Stimulated activated CD8-positive, alpha-beta memory T cell treated with anti-CD3 and anti-CD28 coated beads, Interleukin-2, amount 100 ng/mL, for 1 hour (primary cell): ENCODE measurements at places on chromosomes 6 and 20.

- no peak for DNase-seq
Observed at GRCh38 chr6:33093855-33094254, 18.1 kb downstream of the HLA-DPB1 start.

GRCh38 chr6:109290143-109290931, 91.9 kb downstream of the CD164 start:
- no peak for DNase-seq

- DNase-seq: no peak
Observed at GRCh38 chr6:2242311-2242710, 3.1 kb downstream of the GMDS start.

DNA sequence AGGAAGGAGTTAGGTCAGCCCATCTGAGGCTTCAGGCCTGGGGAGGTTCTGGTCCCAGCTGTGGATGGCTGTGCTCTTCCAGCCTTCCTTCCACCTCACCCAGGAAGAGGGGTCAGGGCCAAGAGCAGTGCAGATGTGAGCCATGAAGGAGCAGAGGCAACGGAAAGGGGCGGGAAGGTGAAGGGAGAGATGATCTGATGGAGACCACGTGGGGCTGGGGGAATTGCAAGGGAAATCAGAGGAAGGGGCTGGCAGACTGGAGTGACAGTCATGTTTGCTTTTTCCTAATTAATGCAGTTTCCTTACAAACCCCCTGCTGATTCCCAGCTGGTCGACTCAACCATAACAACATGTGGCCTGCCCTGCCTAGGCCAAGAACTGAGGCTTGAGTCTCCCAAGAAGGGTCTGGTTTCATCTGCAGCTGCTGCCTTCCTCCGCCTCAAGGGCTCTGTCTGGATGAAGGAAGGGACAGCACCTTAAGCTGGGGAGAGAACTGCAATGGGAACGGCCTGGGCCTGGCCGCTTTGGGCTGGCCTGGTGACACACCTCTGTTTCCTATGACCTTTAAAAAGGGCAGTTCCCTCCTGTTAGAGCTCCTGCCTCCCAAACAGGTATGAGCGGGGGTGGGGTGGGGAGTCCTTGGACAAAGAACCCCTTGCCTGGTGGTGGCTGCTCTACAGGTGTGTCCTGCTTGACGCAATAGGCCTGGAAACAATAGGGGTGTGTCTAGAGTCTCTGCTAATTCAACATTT, 7.8 kb upstream of the MRPS18A start:
- no peak for DNase-seq

DNA sequence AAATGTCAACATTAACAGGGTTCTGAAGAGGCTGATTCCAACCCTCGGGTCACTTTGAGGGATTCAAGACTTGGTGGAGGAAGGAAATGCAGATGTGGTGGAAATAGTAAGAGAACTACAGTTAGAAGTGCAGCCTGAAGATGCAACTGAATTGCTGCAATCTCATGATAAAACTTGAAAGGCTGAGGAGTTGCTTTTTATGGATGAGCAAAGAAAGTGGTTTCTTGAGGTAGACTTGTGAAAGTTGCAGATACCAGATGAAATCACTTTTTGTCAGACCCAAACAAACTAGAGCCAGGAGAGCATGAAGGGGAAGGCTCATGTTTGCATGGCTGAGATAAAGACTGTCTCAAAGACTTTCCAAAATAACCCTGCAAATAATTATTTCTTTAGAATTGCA, 16.2 kb downstream of the ANKRD6 start:
- DNase-seq: no peak

DNA sequence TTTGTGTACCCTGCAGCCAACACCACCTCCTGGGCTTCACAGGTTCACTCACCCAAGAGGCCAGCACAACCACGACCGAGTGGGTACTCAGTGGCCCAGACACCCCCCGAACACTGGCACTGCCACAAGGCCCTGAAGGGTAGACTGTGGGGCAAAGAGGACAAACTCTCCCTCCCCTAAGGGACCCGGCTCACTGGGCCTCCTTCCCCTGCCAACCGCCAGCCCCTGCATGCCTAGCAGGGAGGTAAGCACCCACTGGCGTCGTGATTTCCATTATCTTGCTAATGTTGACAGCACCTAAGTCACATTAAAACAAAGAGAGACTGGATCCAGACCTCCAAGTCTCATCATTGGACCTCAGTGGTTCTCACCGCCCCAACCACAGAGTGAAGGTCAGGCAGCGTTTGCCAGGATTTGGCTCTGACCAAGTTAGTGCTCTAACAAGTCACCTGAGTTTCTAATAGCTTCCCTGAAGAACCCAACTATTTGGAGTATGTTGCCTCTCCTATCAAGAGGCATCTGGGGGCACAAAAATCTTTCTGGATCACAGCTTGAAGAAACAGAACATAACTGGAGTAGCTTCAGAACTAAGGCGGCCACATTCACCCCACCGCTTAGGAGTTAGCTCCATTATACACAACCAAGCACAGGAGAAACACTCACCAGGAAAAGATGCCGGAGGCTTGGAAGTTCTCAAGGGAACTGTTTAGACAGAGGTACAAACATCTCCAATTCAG, 14.0 kb upstream of the APMAP start:
- DNase-seq: no peak

GRCh38 chr6:126123226-126123625, 136.9 kb downstream of the TRMT11 start:
- DNase-seq: no peak

GRCh38 chr6:41571021-41571780, 25.0 kb downstream of the FOXP4 start:
- DNase-seq: no peak

DNA sequence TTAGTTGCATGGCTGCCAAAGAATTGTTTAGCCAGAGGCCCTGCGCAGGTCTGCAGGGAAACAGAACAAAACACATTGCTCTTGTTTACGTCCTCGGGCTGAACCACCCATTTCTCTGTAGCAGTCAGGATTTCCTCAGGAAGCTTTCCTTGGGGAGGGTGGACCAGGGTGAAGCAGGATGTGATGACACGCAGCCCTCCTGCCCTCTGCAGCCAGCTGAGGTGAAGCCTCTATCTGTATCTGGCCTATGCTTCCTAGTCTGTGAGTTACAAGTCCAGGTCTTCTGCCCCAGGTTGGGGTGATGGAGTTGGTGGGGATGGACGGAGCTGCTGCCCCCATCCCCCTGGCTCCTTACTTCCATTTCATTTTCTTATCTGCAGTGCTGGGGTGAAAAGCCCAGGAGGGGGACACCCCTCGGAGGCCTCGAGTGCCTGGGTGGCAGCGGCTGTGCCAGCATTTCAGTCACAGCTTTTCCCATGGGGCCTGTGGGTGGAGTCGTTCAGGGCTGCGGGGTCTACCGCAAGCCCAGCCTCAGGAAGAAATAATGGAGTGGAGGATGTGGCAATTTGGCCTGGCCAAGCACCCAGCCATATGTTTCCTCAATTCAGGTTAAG, 24.9 kb downstream of the SASH1 start:
- no peak for DNase-seq

- no peak for DNase-seq
Observed at GRCh38 chr6:95866732-95867131, 149.0 kb upstream of the FUT9 start.

DNA sequence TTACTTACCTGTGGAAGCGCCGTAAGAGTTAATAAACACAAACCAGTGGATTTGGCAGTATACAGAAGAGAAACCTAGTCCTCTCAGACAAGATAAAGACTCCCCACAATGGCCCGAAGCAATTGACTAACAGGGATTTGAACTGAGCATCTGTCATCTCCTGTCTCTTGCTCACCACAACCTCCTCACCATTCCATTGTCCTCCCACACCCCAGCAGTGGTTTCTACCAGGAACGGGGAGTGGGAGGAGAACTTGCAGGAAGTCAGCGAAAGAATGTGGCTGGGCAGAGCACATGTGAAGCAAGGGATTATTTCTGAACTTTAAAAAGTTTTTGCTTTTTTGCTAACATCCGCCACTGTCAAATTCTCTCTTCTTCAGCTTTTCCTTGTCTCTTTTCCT, 24.6 kb upstream of the TAAR1 start:
- DNase-seq: no peak

- DNase-seq: no peak
Observed at GRCh38 chr20:36018208-36018988, 50.0 kb downstream of the CNBD2 start.

GRCh38 chr6:128847431-128848210, 35.3 kb upstream of the LAMA2 start:
- no peak for DNase-seq
